Spinal cord (tissue), 10 donors: ENCODE measurements at places on chromosomes 6 and 20.

DNA sequence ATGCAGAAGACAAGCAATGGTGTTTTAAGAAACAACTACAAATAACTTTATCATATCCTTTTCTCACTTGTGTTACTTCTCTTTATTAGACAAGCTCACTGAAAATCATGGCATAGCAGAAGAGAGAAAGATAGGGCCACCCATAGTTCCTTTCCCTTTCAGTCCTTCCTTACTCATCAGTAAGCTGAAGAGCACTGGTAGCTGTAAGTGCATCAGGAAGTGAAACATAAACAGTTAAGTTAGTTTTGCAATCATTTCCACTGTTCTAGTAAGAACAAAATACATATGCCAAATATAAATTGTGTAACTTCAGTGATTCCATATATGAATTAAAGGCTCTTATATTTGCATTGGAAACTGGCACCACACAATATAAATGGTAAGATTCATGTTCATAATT, 220.1 kb downstream of the HACE1 start:
- DNase-seq: no peak

- DNase-seq: no peak
Measured at GRCh38 chr6:32370505-32370904, 1.2 kb downstream of the TSBP1 start.

GRCh38 chr20:38604873-38605303, 3.3 kb downstream of the ARHGAP40 start:
- DNase-seq: no peak

DNA sequence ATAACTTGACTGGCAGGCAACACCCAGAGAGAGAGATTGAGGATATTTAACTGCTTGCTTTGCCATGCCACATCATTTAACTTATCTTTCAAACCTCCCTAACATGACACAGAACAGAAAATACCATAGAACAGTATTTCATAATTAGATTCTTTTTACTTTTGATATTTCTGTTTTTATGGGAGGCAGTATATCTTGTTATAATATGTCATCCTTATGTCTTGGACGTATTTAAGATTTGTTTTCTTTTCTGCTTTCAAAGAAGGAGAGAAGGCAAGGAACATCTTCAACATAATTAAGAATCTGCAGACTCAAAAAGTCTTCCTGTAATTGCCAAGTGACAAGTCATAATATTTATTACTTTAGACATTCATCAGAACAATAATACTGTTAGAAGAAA, 1283.7 kb downstream of the GRIK2 start:
- DNase-seq: no peak

DNA sequence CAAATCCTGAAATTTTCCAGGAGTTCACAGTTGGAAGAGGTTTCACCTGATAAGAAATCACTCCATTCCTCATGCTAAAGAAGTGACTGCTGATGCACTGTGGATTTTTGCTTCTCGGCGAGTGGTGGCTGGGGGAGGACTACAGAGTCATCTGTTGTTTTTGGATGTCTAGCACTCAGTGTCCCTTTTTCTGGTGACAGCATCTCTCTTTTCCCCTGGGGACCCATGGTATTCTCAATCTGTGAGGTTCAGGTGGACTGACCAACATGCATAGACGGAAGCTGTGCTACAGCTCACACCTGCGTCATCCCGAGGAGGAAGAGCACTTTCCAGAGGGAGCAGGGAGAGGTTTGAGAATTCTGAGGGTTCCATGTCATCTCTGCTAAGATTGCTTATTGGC, 42.7 kb upstream of the ZNF831 start:
- no peak for DNase-seq

DNA sequence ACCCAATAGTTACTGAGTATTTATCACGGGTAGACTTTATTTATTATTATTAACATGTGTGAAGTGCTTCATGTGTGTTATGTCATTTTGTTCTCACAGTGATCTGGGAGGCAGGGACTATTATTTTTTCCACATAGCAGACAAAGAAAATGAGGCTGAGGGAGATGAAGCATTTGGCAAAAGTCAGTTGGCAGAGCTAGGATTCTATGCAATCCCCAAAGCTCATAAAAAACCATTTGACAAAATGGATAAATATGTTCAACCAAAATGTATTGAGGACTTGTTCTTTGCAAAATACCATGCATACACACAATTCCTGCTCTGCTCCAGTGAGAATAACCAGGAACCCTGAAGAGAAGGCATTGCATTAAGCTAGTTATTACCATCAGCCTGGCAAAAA, 184.4 kb downstream of the HS3ST5 start:
- DNase-seq: peak; percentile 70

- DNase-seq: no peak
Measured at GRCh38 chr20:61978491-61978890, 87.2 kb downstream of the TAF4 start.

- no peak for DNase-seq
Measured at GRCh38 chr6:158756126-158756525, 63.0 kb downstream of the EZR start.

- DNase-seq: peak; percentile 65
Measured at GRCh38 chr6:115270953-115271352, 789.7 kb downstream of the FRK start.

GRCh38 chr6:17972978-17973622, 14.3 kb downstream of the KIF13A start:
- no peak for DNase-seq

- no peak for DNase-seq
Measured at GRCh38 chr20:14197097-14197496, 140.3 kb downstream of the FLRT3 start.

- no peak for DNase-seq
Measured at GRCh38 chr6:37021356-37022129, 16.1 kb downstream of the FGD2 start.

DNA sequence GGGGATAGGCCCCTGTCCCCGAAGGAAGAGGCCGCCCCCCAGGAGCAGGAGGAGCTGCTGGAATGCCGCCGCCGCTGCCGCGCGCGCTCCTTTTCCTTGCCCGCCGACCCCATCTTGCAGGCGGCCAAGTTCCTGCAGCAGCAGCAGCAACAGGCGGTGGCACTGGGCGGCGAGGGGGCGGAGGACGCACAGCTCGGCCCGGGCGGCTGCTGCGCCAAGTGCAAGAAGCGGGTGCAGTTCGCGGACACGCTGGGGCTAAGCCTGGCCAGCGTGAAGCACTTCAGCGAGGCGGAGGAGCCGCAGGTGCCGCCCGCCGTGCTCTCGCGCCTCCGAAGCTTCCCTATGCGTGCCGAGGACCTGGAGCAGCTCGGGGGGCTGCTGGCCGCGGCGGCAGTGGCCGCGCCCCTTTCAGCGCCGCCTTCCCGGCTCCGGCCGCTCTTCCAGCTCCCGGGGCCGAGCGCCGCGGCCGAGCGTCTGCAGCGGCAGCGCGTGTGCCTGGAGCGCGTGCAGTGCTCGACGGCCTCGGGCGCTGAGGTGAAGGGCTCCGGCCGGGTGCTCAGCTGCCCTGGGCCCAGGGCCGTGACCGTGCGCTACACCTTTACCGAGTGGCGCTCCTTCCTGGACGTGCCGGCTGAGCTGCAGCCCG, 630 bp downstream of the PPP1R3G start:
- peak; percentile 71 for DNase-seq

DNA sequence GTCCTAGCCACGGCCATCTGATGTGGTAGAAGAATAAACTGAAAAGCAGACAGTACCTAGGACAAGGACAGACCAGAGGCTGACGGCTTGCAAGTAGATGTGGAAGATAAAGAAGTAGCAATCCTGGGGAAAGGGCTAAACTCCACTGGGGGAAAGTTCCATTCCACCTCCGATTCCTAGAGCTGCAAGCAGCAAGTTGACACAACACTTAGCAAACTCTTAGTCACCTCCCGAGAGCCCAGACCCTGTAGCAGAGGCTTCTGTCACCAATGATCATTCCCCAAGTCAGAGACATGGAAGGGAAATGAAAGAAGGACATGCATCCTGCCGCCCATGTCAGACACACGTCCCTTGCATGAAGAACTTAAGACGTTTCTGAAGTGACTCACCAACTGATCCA, 99.2 kb upstream of the RPS6KA2 start:
- DNase-seq: no peak

DNA sequence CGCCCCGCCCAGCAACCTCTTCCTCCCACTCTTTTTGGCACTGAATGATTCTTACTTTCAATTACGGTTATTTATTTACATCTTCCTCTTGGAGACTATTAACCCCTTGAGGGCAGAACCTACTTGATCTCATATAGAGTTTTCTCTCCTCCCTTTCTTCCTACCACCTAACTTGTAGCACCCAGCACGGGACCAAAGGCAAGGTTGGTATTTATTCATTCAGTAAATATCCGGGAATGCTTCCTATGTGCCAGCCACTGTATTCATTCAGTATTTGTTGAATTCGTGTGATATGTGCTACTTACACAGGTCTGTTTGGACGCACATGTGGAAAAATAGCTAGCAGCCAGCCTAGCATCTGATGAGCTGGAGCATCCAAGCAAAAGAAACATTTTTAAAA, 1.3 kb upstream of the CNKSR3 start:
- no peak for DNase-seq

GRCh38 chr6:113496166-113496565, 361.0 kb upstream of the MARCKS start:
- no peak for DNase-seq

DNA sequence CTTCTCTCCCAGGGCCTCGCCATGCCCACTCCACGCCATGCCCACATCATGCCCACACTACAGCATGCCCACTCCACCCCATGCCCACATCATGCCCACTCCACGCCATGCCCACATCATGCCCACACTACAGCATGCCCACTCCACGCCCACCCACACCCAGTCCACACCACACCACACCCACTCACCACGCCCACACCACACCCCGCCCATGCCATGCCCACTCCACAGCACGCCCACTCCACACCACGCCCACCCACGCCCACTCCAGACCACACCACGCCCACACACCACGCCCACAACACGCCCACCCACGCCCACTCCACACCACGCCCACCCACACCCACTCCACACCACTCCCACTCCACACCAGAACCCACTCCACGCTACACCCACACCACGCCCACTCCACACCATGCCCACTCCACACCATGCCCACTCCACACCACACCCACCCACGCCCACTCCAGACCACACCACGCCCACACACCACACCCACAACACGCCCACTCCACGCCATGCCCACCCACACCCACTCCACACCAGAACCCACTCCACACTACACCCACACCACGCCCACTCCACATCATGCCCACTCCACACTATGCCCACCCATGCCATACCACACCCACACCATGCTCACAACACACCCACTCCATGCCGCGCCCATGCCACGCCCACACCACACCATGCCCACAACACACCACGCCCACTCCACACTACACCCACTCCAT, 88.6 kb downstream of the ERMARD start:
- DNase-seq: no peak

GRCh38 chr20:53806683-53807401, 213.2 kb upstream of the ZNF217 start:
- no peak for DNase-seq

DNA sequence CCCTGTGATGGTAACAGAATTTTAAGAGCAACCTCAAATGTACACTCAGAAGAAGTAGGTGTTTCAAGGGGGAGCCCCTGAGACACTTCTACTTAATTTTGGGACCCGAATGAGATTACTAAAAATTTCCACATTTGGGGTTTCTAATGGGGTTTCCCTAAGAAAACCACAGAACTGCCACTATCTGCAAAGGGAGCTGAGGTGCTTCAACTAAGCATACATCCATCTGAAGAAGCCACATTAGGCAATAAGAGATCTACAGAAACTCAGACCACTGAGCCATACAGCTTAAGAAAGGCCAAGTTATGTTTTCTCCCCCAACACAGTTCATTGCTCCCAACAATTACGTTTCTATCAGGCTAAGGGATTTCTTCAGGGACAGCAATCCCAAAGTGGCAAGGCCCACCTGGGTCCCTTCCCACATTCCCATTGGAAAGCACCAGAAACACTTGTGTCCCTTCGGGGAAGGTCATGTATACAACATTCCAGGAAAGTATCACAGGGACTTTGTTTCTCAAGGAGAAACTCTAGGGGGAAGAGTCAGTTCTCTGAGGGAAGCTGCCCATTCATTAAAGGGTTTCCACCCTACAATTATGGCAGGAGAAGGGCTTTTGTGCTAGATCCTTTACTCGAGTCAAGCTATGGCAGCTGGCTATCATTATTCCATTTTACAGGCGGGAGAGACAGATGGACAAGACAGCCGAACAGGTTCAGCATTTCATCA, 5.0 kb downstream of the BCL2L1 start:
- no peak for DNase-seq

DNA sequence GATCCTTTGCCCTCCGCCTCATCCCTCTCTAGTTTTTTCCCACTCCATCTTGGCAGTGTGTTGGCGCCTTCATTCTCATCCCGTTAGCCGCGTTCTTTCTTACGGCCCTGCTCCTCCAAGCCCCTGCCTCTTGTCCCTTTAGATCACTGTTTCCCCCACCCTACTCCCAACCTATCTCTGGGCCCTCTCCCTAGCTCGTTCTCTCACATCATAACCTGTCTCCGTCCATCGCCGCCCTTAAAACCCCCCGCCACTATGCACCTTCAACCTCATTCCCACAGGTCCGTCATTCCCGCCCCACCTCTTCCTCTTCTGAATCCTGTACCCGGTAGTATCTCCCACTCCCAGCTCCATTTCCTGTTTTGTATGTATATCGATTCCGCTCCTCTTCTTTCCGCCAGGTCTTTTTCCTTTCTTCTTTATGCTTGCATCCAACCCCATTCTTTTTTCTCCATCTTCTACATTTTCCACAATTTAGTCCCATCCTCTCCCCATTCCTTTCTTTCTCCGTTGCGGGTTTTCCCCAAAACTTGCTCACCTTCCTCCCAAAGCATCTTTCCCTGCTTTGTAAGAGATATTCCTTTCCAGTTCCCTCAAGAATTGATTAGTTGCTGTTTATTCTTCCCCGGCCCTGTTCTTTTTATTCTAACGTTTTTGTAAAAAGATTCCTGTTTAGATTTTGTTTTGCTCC, 671 bp downstream of the EFHC1 start:
- DNase-seq: peak; percentile 93

DNA sequence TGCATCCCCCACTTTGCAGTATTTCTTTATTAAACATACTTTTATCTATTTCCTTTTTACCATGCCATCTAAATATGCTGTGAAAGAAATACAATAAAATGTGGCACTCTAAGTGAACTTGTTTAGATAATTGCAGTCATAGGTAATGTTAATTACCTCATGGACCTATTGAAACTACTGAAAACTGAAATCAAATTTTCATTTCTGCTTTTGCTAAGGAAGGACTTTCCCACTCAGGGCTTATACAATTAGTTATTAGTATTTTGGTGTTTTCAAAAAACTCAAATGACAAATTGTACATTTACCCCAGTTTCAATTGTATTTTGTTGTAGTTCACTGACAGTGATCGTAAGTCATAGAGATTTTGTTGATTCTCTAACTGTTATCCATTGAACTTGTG, 88.4 kb downstream of the ID4 start:
- no peak for DNase-seq

DNA sequence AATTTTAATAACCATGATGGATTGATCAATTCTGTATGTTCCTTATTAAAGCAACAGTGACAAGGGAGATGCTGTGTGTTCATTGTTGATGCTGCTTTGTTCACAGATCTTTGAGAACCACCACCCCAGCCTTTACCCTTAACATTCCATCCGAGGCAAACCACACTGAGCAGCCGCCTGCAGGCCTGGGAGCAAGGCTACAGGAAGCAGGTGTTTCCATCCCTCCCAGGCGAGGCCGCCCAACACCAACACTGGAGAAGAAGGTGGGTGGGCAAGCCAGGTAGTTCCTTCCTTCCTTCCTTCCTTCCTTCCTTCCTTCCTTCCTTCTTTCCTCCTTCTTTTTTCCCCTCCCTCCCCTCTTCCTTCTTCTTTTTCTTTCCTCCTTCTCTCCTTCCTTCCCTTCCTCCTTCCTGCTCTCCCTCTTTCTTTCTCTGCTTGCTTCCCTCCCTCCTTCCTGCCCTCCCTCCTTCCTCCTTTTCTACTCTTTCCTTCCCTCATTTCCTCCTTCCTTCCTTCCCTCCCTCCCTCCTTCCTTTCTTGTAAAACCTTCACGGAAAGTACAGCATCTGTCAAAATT, 13.7 kb downstream of the TTLL2 start:
- DNase-seq: no peak
